ENCODE measurements at places on chromosomes 2 and 18.

DNA sequence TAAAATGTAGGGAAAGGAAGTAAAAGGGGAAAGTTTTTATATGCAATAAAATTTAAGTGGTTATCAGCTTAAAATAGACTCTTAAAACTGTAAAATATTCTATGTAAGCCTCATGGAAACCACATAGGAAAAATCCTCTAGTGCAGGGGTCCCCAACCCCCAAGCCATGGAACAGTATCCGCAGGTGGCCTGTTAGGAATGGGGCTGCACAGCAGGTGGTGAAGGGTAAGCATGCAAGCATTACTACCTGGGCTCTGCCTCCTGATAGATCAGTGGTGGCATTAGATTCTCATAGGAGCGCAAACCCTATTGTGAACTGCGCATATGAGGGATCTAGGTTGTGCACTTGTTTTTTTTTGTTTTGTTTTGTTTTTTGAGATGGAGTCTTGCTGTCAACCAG is 1409.3 kb upstream of the CDH2 start:
- no peak for DNase-seq

GRCh38 chr18:50466634-50467033 is 91.8 kb downstream of the SKA1 start:
- DNase-seq: no peak

GRCh38 chr2:237689336-237690131 is 62.1 kb downstream of the LRRFIP1 start:
- no peak for DNase-seq

DNA sequence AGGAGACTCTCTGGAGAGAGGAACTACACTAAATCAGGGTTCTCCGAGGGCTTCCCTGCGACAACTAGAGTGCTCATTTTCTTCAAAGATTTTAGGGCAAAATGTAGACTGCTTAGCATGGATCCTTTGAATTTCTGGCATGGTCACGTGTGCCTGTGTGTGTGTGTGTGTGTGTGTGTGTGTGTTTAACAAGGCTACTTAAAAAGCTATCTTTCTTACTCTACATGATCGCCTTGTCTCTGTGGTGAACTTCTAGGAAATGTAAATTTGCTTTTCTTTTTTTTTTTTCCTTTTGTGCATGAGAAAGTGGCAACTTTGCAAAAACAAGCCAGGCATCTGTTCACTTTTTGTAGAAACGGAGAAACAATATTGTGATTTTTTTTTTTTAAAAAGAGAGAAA is 43.9 kb downstream of the SOX11 start:
- no peak for DNase-seq

GRCh38 chr18:7158216-7158615 is 40.6 kb upstream of the LAMA1 start:
- no peak for DNase-seq

All from SK-N-DZ (cell line).